Cardiac muscle cell (in vitro differentiated cells and primary cell): ENCODE measurements at places on chromosomes 7 and 10.

DNA sequence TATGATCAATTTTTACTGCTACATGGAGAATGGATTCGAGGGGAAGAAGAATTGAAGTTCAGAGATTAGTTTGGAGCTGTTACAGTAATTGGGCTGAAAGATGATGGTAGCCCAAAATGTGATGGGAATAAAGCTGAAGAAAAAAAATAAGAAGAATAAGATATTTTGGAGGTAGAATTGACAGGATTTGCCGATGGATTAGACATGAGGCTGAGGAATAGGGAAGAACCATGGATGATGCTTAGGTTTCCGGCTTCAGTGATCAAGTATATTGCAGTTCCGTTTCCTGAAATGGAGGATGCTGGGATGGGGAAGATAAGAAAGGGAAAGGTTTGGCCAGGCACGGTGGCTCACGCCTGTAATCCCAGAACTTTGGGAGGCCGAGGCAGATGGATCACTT is 38.9 kb upstream of the FHIP2A start:
- no peak overlapping the region for H3K27ac ChIP-seq
- no peak overlapping the region for H3K4me3 ChIP-seq
- peaks cover 19% of the 10 kb centered on the region for H3K4me1 ChIP-seq
- H3K27me3 ChIP-seq = no peaks in the 10 kb centered on the region
- no peaks in the 10 kb centered on the region for H3K36me3 ChIP-seq
- no peak for DNase-seq

- H3K4me1 ChIP-seq = peaks cover 5% of the 10 kb centered on the region
- no peak overlapping the region for H3K27ac ChIP-seq
- DNase-seq = no peak
- H3K27me3 ChIP-seq = no peaks in the 10 kb centered on the region
- no peak overlapping the region for H3K4me3 ChIP-seq
Measured at GRCh38 chr10:78815702-78816334, 252.9 kb upstream of the ZMIZ1 start.

- no peaks in the 10 kb centered on the region for H3K36me3 ChIP-seq
- peak; percentile 60 for DNase-seq
- no peak overlapping the region for H3K4me3 ChIP-seq
Measured at GRCh38 chr10:79608505-79609375, 2.0 kb upstream of the SFTPA1 start.

DNA sequence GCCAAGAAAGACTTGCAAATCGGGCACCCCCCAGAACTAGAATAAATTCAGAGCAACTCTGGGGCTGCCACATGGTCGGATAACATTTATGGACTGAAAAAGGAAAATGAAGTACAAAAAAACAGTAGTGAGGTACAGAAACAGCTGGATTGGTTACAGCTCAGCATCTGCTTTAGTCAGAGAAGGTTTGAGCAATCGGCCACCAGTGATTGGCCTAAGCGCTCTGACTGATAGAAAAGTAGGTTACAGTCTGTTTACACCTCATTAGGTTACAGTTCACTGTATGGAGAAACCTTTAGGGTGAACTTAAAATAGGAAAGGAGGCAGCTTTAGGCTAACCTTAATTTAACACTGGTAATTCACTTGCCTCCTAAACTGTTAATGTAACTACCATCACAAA is 102.0 kb upstream of the DKK1 start:
- no peak overlapping the region for H3K4me3 ChIP-seq
- H3K36me3 ChIP-seq = no peaks in the 10 kb centered on the region
- peak; percentile 51 for DNase-seq
- H3K27me3 ChIP-seq = no peaks in the 10 kb centered on the region

DNA sequence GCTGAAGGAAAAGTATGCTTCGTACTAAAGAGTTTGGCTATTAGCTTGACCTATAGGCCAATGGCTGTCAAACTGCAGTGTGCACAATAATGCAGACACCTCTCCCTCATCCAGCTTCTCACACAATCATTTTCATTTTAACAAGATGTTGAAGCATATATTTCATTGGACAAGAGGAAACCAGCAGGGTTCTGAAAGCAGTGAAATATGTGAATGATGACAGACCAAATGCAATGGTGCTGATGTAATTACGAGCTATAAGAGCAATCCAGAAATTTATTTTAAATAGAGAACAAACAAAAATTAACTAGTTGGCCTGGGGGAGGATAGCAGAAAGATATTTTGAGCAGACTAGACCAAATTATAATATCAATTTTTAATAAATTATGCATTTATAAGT is 331.5 kb upstream of the AKR1E2 start:
- no peak for DNase-seq
- no peak overlapping the region for H3K4me3 ChIP-seq
- no peaks in the 10 kb centered on the region for H3K36me3 ChIP-seq
- no peaks in the 10 kb centered on the region for H3K27me3 ChIP-seq

GRCh38 chr10:49841615-49842332 is 79.7 kb upstream of the OGDHL start:
- peaks cover 30% of the 10 kb centered on the region for H3K36me3 ChIP-seq
- DNase-seq = no peak
- no peaks in the 10 kb centered on the region for H3K27me3 ChIP-seq

GRCh38 chr7:36809510-36809909 is 85.2 kb upstream of the AOAH start:
- no peak overlapping the region for H3K4me3 ChIP-seq
- H3K27ac ChIP-seq = no peak overlapping the region
- H3K36me3 ChIP-seq = no peaks in the 10 kb centered on the region
- no peaks in the 10 kb centered on the region for H3K4me1 ChIP-seq
- peaks cover 4% of the 10 kb centered on the region for H3K27me3 ChIP-seq

GRCh38 chr7:100396421-100396982 is 23.2 kb downstream of the PILRA start:
- H3K4me1 ChIP-seq = no peaks in the 10 kb centered on the region
- H3K27ac ChIP-seq = no peak overlapping the region
- DNase-seq = no peak
- no peaks in the 10 kb centered on the region for H3K36me3 ChIP-seq
- no peaks in the 10 kb centered on the region for H3K27me3 ChIP-seq
- no peak overlapping the region for H3K4me3 ChIP-seq

- no peak overlapping the region for H3K27ac ChIP-seq
- no peak overlapping the region for H3K4me3 ChIP-seq
- no peaks in the 10 kb centered on the region for H3K36me3 ChIP-seq
- no peaks in the 10 kb centered on the region for H3K27me3 ChIP-seq
- H3K4me1 ChIP-seq = peaks cover 12% of the 10 kb centered on the region
Measured at GRCh38 chr7:14765731-14766130, 136.8 kb downstream of the DGKB start.

DNA sequence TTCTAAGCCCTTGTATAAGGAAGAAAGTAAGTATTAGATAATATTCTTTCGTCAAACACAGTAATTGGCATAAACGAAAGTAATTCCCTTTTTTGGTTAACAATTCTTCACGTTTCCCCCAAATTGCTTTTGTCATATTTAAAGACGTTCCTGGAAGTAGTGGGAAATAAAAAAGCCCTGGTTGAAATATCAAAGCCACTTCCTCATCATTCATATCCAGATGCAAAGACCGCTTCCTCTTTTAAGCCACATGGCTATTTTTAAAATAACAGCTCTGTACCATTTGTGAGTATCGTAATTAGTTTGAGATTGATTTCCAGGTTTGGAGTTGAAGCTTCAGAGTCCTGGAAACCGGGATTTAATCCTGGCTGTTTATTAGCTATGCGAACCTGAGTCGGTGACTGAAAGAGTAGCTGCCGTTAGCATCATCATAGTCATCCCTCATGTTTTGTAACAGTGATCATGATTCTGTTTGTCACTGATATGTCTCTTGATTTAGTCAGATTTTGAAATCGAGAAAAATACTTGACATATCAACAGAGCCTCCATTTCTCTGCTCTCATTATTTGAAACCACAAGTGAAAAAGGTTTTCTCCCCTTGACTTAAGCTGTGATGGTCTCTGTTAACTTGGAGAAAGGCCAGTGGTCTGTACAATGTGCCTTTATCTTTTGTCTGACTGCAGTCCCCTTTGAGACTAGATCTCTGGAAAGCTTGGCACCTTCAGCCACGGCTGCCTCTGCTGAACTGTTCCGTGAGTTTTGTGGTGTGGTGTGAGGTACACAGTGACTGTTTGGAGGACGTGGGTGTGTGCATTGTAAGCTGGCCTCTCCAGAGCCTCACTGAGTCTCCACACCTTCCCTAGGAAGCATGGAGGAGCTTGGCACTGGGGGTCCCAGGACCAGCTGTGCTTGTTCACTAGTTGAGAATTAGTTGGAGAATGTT is 18.1 kb downstream of the OPTN start:
- H3K27me3 ChIP-seq = no peaks in the 10 kb centered on the region
- peaks cover 24% of the 10 kb centered on the region for H3K4me1 ChIP-seq
- no peak overlapping the region for H3K4me3 ChIP-seq
- DNase-seq = no peak

DNA sequence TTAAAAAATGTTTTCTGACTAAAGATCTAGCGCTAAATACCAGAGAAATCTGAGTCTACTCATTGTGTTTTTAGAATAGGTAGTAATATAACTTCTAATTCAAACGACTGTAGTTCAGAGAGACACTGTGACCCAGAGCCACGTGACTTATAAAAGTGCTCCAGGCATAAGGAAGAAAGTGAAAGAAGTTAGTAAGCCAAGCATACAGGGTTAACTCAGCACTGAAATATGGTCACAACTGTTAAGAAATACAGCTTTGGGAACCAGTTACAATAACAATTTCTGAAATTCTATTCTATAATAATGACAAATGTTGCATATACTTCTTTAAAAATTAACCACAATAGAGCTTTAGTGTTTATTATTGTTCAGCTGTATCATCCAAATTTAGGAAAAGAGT is 119.1 kb downstream of the TFEC start:
- H3K4me3 ChIP-seq = no peak overlapping the region
- DNase-seq = no peak
- no peaks in the 10 kb centered on the region for H3K4me1 ChIP-seq
- H3K36me3 ChIP-seq = no peaks in the 10 kb centered on the region

DNA sequence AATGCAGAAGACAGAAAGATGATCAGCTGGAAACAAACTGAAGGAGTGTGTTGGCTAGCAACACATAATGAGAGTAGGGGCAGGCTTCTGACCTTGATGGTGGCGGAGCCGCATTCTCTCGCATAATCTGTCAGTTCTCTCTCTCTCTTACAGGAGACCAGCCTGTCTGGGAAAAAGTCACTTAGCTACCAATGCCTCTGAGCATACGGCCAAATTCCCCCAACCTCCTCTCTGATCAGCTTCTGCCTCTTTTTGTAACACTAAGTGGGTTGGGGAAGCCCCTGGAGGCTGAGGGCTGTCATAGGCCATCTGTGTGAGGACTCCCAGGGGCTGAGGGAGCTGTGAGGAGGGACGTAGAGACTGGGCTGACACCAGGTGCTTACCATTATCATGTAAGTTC is 104.6 kb downstream of the HIPK2 start:
- no peaks in the 10 kb centered on the region for H3K27me3 ChIP-seq
- no peak for DNase-seq
- peaks cover 14% of the 10 kb centered on the region for H3K4me1 ChIP-seq

DNA sequence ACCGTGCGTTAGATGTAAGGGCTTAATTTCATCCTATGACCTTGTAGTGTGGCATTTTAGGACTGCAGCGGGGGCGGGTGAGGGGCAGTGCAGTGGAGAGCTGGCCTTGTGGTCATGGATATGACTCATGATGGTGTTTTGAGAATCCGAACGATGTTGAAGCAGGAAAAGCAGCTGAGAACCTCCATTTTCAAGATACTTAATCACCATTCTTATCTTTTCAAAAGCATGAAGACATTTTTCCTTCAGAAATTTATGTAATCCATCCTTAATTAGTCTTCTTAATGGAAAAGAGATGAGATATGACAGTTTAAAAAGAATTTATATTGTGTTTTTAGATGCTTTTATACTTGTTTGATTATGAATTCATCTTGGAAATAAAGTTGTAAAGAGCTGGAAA is 9.6 kb downstream of the ATP5F1C start:
- H3K27ac ChIP-seq = no peak overlapping the region
- peaks cover 12% of the 10 kb centered on the region for H3K4me1 ChIP-seq
- H3K27me3 ChIP-seq = no peaks in the 10 kb centered on the region
- H3K36me3 ChIP-seq = peaks cover 48% of the 10 kb centered on the region

DNA sequence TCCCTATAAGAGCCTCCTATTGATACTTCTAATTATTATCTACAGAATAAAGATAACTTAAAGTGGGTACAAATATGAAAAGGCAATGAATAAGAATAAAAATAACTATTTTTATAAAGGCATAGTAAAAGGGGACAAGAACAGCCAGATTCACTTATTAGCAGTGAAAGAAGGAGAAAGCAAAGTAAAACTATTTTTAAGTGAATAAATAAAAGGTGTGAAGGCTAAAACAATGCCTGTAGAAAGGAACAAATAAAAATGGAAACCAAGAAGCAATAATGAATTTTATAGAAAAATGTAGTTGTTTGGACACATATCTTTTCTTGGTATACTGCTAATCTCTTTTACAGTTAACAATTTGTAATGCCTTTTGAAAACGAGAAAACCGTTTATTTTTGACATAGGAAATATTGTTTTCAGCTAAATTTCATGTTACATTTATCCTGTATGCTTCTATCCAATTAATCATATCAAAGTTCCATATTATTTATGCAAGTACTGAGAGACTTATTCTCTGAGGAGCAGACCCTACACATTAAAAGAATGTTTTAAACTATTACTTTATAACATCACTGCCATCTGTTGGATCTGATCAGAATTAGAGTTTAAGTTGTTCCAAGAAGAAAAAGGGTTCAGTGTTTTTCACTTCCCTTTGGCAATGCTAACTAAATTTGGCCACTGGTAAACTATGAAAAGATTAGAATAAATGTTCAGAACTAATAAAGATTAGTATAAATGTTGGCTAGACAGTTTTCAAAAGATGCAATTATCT is 59.1 kb downstream of the ARMC3 start:
- H3K27ac ChIP-seq = no peak overlapping the region
- no peaks in the 10 kb centered on the region for H3K36me3 ChIP-seq
- H3K27me3 ChIP-seq = no peaks in the 10 kb centered on the region
- DNase-seq = no peak
- no peak overlapping the region for H3K4me3 ChIP-seq

GRCh38 chr10:129993621-129994020 is 29.5 kb upstream of the EBF3 start:
- H3K36me3 ChIP-seq = no peaks in the 10 kb centered on the region
- no peak overlapping the region for H3K4me3 ChIP-seq
- H3K27ac ChIP-seq = no peak overlapping the region

DNA sequence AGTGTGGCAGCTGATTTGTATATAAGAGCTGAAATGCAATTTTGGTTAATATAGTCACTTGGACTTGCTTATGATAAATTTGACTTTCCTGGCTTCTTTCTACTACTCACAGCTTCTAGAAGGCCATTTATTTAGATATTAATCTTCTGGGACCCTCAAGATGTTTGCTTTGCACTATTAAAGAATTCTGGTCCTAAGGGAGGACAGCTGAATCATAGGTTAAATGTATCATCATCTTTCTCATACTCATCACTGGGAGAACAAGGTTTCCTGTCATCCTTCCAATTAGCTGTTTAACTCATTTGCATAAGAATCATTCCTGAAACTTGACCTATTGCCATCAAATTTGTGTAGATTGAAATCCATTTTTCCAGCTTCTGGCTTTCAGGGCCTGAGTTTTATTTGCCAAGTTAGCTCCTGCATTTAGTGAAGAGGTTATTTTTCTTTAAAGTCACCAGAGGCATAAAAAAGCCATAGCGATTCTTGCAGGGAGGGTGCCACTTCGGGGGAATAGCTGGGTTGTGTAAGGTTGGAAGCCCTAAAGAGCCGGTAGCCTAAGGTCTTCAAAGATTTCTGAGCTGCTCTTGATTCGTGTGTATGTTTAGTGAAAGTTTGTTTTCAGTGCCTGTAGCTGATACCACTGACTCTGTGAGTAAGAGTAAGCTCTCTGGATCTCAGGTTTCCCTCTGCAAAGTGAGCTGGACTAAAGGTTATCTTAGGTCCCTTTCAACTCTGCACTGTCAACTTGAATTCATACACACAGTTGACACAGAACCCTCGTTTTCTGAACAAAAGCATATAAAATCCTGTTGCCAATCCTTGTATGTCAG is 4.3 kb downstream of the MAP3K8 start:
- DNase-seq = peak; percentile 64
- H3K27me3 ChIP-seq = no peaks in the 10 kb centered on the region
- peaks cover 28% of the 10 kb centered on the region for H3K4me1 ChIP-seq
- H3K4me3 ChIP-seq = no peak overlapping the region
